ENCODE measurements at places on chromosomes 12 and 14. TPM values are rescaled to one million over a fixed set of nuclear protein-coding genes. Genes with fewer than 3 reads are reported as not detected.

INHBC gene
- not detected for total RNA-seq

DNA sequence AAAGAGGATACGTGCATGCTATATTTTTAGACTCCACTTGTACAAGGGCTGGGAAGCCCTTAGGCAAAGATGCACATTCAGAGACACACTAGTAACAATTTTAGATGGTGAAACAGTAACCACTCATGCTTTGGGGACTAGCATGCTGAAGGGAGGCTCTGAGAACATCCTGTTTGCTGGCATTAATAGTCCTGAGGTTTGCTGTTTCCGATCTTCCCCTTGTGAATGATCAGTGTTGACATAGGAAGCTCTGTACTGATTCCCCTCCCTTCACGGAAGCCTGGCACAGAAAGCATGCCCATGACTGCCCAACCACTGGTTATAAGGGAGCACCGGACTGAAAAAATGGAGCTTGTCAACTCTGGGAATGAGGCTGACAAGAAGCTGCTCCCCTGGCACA lies 164.6 kb downstream of the GCH1 start:
- DNase-seq: peak; percentile 40

DNA sequence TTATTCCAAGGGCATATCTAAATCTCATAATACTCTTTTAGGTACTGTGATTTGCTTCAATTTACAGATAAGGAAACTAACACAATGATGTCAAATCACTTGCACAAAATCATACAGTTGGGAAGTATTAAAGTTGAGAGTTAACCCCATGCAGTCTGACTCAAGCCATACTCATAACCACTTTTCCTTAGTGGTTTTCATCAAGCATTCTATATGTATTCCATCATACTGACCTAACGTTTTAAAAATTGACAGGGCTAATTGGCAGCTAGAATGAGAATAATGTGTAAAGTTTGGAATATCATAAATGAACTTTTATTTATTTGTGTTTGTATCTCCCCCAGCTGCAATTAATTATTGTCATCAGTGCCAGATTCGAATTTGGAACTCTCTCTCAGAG lies 20.9 kb downstream of the PUS7L start:
- no peak for DNase-seq

DNA sequence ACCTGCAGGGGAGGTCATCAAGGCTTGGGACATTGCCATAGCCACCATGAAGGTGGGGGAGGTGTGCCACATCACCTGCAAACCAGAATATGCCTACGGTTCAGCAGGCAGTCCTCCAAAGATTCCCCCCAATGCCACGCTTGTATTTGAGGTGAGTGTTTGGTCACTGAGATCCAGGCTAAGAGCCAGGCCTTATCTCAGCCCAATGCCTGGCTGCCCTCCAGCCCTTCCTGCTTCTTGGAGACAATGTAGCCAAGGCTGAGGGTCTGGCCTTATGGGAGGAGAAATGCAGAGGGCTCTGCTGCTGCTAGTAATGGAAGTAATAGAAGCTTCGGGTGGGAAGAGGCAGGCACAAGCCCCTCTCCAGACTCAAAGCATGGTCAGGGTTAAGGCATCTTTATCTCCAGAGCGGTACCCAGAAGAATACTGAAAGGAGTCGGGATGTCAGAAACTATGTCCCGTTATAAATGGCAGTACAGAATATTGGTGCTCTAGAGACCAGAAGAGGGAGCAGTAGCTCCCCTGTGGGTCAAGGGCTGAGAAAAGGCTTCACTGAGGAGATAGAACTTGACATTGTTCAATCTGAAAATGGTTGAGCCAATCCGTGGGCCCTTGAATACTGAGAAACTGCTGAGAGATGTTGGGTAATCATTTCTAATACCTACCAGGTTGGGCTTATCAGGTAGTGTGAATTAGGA lies 3.1 kb downstream of the FKBP4 start:
- no peak for DNase-seq

GRCh38 chr14:56787530-56787929 lies 22.7 kb downstream of the OTX2 start:
- no peak for DNase-seq

DAAM1 gene
- 22.8 TPM for total RNA-seq

KRT73 gene
- total RNA-seq: not detected

GRCh38 chr12:109524466-109525278 lies 47.2 kb downstream of the UBE3B start:
- no peak for DNase-seq

GRCh38 chr12:12979126-12979525 lies 20.9 kb downstream of the HEBP1 start:
- DNase-seq: no peak

DNA sequence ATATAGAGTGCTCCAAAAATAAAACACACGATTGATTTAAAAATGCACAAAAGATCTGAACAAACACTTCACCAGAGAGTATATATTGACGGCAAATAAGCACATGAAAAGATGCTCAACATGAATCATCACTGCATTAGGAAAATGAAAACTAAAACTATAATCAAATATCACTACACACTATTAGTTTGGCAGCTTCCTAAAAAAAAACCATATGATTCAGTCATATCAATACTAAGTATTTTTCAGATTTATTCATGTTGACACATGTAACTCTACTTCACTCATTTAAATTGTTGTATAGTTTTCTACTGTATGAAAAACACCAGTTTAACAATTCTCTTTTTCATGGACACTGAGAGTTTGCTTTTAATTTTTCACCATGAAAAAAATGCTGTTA lies 41.6 kb downstream of the EXOC5 start:
- DNase-seq: no peak

NABP2 gene
- total RNA-seq: 45.3 TPM

- DNase-seq: no peak
Observed at GRCh38 chr12:95178136-95178535, 39.1 kb downstream of the FGD6 start.

- no peak for DNase-seq
Observed at GRCh38 chr12:65963862-65964240, 139.6 kb downstream of the HMGA2 start.

DNA sequence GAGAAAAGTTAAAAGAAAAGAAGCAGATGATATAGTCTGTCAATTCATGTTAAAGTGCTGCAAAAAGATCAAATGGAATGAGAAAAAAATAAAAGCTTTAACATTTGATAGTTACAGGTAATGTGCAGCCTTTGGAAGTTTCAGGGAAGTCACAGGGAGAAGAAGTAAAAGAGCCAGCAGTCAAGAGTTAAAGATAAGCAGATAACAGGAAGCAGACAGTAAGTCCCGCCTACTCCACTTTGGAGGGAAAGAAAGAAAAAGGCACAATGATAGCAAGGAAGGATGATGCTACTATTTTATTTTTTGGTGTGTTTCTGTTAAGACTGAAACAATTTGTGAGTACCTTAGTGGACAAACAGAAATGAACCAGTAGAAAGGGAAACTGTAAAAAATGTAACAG lies 111.1 kb upstream of the KRR1 start:
- no peak for DNase-seq

DNA sequence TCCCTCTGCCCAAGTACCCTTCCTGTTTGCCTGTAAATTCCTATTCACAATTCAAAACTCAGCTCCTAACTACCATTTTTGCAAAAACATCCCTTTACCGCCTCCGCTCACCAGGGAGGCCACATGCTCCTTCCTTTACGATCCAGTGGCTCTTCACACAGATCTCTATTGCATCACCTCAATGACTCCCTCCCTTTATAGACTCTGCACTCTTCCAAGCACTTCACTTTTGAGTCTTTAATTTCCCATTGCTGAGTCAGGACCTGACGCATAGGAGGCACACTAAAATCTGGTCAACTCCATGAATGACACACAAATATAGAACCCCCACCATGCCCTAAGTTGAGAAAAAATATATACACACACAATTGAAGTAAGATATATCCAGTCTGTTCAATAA lies 45.9 kb downstream of the PPP1R13B start:
- DNase-seq: no peak

STYK1 gene
- not detected for total RNA-seq

GRCh38 chr14:60840313-60840712 lies 105.8 kb downstream of the MNAT1 start:
- DNase-seq: no peak

GRCh38 chr14:104876251-104876699 lies 11.2 kb downstream of the CEP170B start:
- DNase-seq: no peak

SDR9C7 gene
- total RNA-seq: not detected

TRAFD1 gene
- total RNA-seq: 38.9 TPM

- DNase-seq: no peak
Observed at GRCh38 chr12:43621262-43621661, 69.3 kb upstream of the ADAMTS20 start.

DNA sequence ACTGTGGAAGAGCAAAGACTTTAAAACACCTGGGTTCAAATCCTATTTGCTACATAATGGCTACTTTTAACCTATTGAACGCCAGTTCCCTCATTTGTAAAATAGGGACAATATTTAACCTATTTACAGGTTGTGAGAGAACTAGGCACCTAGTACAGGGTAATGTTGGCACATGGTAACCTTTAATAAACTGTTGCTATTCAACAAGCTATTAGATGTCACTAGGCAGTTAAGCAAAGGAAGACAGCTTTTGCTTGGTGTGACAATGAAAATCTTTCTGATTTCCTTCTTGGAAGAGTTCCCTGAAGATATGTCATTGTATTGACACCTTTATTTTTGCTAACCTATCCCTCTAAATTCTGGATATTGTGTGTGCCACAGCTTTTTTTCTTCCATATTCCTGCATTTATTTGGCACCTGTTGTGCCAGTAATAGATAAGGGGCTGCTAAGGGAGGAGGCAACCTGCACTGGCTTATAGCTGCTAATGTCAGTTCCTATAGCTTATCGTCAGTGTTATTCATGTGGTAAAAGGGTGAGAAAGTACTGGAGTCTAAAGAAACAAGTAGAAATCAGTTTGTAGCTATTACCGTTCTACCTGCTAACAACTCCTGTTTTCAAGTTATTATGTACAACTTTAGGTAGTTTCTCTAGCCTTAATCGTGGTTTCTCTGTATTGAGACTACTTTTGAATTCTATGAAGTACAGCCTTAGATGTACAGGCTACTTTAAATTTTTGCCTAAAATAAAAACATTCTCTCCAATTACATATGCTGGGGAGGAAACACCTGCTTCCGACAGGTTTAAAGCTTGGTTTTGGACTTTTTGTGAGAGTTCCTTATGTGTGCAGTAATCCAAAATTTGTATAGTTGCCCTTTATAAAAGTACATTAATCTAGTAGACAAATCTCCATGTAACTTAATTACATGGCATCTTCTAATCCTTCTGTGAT lies 24.3 kb downstream of the HIF1A start:
- DNase-seq: no peak

GRCh38 chr12:50188241-50188781 lies 21.1 kb upstream of the CERS5 start:
- no peak for DNase-seq

KRT77 gene
- total RNA-seq: not detected

DNA sequence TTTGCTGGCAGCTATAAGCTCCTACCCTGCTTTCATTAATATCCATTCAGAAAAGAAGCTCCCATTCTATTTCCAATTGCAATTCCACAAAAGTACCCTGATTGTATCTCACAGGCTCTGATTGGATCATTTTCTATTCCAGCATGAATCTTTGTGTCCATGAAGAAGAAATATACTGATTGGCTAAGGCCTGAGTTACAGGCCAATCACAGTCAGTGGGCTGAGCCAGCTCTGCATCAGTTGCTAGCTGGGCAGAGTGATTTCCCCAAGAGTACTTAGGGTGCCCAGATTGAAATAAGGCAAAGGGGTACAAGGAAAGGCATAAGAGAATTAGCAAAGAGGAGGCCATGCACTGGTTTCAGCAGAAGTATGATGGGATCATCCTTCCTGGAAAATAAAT lies 14.4 kb downstream of the ART4 start:
- DNase-seq: no peak

DNA sequence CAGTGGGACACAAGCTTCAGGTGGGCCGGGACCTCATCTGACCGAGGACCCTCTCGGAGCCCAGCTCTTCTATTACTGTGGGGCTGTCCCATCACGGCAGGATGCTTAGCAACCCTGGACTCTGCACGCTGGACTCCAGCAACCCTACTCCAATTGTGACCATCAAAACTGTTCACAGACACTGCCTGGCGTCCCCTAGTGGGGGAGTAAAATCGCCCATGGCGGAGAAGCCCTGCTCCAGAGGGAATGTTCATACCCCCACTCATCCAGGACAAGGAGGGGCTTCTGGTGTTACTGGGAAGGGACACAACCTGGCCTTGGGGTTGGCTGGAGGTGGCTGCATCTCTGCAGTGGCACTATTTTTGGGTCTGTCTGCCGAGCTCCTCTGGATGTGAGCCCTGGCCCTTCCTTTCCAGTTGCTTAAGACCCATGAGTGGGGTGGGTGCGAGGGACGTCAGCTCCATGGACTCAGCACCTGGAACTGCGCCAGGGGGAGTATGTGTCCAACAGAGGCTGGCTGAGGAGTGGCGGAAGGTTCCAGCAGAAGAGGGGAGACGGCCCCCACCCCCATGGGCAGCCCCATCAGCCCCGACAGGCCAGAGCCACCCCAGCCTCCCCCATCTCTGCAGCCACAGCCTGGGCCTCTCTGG lies 103.8 kb downstream of the RFLNA start:
- DNase-seq: no peak

- no peak for DNase-seq
Observed at GRCh38 chr14:94827711-94828447, 58.0 kb upstream of the GSC start.

DNA sequence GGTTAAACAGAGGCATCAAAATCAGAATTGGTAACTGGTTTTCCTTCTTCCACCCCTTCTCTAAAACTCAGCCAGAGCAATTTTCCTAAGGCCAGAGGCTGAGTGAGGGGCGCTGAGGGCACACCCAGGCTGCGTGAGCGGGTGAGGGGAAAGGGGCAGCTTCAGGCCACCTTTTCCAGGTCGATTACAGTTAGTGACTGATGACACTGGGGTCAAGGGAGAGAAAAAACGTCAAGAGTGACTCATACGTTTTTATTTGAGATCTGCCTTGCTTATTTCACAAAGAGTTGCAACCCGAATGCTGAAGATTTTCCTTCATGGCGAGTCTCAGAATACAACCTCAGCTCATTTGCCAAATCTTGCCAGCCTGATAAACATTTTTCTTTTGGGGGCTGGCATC lies 46.7 kb upstream of the EVL start:
- no peak for DNase-seq

Data from osteocyte (in vitro differentiated cells).